ENCODE measurements at places on chromosomes 12 and 14. TPM values are rescaled to one million over a fixed set of nuclear protein-coding genes. Genes with fewer than 3 reads are reported as not detected.

The P2RX2 gene
- total RNA-seq, result not detected

The MYH7 gene
- total RNA-seq, result not detected

The ANKLE2 gene
- 104 TPM for total RNA-seq

The L2HGDH gene
- total RNA-seq, result 3.7 TPM

The DIO2 gene
- total RNA-seq, result 13.0 TPM

The TRIM9 gene
- 0.41 TPM for total RNA-seq
